Peyer's patch (tissue), 4 donors: ENCODE measurements at places on chromosomes 12 and 14.

- no peak for DNase-seq
These were observed 580.1 kb upstream of the SEL1L start for GRCh38 chr14:82113710-82114109.

DNA sequence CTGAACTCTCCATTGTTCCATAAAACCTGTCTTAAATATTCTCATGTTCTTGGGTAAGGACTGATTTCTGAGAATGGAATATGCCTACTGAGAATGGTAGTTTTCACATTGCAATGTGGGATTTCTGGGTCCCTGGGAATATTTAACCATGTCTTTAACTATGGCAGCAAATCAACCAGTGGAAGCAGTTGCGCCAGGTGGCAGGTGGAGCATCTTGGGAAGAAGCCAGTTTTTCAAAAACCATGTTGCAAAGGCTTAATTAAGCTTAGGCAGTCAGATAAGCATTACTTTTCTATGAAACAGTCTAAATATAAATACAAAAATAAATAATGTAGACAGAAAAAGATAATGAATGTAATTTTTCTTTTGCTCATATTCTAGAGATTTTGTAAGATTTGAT lies 448.1 kb downstream of the ADAMTS20 start:
- DNase-seq = no peak

DNA sequence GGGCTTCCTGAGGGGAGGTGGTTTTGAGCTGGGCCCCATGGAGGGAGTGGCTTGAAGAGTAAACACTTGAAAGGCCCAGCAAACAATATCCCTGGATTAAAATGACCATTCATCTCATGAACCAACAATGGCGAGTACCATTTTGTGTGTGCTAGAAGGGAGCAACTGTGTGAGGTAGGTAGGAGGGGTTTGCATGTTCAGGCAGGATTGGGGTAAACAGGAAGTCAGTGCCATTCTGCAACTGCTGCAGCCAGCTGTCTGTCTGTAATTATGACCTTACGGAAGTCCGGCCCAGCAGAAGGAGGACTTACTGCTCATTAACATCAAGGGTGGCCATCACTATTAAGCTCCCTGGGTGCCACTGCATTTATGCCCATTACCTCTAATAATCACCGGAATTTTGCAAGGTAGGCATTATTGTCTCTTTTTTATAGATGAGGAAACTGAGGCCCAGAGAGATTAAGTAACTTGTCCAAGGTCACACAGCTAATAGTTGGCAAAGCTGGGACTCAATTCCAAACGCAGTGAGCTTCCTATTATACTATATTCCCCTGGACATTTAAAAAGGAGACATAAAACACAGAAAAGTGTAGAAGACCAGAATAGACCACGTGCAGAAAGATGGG lies 16.6 kb upstream of the IFI27L2 start:
- no peak for DNase-seq

GRCh38 chr14:77455966-77456640 lies 1.3 kb downstream of the VIPAS39 start:
- no peak for DNase-seq

DNA sequence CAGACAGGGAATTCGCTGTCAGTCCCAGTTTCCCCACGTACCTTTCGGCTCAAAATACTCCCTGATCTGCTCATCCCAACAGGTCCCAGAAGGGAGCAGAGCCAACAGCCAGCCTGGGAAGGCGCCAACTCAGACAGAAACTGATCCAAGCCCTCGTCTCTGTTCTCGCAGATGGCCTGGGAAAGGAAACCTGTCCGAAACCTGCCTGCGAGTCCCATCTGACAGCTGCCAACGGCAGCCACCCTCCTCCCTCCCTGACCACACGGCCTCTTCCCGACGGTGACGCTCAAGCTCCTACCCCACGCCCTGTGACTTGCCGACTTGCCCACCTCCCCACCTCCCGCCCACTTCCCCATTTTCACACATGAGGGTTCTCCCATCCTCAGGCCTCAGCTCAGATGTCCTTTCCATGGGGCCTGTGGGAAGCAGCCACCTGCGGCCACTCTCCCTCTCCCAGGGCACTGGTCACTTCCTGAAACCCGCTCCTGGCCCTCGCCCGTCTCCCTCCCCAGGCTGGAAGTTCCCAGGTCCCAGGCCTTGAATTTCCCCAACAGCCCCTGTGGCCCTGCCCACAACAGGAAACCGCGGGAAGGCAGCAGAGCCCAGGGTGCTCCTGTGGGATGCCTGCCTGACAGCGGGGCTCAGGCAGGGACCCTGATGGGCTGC lies 60.9 kb upstream of the FBRSL1 start:
- no peak for DNase-seq

DNA sequence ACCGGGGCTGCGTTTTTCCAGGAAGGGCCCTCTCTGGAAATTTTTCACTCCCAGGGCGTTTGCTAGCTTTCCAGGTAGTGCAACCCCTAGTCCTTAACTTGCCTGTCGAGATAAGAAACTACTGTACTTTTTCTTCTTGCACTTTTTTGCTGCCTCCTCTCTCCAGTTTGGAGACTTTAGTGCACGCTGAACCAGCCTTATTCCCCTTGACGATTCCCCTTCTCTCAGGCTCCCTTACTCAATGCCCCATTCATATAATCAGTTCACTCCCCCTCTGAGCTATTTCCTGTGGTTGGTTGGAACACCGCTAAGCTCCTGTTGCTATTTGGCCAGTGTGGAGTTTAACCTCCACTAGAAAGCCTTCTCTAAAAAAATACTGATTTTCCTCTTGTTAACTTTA lies 682 bp downstream of the CREBL2 start:
- DNase-seq = no peak

DNA sequence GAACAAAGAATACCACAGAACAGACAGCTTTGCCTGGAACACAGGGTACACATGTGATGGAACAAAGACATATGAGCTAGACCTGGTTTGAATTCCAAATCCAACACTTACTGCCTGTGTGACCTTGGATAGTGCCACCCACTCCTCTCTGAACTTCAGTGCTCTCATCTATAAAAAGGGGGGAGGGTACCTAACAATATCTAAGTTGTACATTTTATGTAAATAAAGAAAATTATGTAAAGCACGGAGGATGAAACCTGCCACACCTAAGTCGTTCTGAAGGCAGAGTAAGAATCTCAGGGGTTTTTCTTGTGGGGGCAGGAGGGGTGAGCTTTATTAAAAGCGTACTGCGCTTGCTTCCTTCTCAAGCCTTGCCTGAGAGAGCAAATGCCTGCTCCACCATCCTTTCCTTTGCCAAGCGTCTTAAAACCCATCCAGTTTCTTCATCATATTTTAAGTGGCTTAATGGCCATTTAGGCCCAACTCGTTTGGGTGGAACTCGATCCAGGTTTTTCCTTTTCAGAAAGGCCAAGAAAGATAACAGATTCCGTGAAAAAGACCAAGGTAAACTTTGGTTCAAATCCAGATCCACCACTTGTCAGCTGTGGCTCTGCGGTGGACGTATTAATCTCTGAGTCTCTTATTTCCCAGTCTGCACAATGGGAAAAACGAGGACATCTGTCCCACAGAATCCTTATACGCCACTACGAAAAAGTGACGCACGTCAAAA lies 946 bp downstream of the DDX24 start:
- no peak for DNase-seq

DNA sequence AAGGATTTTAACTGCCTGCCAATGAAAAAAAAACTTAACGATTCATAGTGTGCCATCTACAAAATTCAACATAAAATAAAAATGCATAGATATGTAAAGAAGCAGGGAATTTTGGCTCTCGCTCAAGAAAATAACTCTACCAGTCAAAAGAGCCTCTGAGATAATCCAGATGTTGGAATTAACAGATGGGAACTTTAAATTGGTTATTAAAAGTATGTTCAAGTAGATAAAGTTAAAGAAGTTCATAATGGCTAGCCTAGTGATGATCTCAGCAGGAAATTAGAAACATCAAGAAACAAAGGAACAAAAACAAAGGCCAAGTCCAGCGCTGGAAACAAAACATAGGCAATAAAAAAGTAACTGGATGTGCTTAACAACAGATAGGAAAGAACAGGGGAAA lies 23.1 kb downstream of the PIK3C2G start:
- no peak for DNase-seq

DNA sequence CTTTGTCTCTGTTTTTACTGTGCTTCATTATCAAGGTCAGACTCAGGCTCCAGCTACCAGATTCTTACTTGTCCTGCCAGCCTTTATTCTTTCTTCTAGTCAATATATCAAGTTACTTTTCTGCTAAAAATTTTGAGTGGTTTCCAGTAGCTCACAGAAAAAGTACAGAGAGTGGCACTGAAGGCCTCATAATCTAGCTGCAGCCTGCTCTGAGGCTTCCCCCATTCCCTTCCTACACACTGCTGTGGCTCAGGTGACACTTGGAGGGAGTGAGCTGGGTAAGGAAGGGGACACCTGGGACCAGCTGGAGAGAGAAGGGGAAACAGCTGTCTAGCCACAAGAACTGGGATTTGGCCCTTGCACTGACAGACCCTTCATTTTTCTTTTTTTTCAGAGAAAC lies 25.4 kb downstream of the TTC6 start:
- no peak for DNase-seq

DNA sequence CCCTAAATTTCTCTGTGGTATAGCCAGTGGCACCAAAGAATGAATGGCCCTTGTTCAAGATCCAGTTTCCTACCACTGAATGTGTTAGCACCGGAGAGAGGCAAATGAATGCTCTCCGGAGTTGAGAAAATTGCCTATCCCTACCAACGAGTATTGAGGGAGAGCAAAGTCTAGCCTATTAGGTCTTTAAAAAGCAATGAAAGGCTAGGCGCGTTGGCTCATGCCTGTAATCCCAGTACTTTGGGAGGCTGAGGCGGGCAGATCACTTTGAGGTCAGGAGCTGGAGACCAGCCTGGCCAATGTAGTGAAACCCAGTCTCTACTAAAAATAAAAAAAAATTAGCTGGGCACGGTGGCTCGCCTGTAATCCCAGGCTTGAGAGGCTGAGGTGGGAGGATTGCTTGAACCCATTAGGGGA lies 898 bp upstream of the RAB15 start:
- DNase-seq = no peak

- DNase-seq = no peak
These were observed 150.9 kb upstream of the WSCD2 start for GRCh38 chr12:107978201-107978600.

GRCh38 chr12:12938541-12938940 lies 13.4 kb downstream of the GPRC5D start:
- DNase-seq = no peak

DNA sequence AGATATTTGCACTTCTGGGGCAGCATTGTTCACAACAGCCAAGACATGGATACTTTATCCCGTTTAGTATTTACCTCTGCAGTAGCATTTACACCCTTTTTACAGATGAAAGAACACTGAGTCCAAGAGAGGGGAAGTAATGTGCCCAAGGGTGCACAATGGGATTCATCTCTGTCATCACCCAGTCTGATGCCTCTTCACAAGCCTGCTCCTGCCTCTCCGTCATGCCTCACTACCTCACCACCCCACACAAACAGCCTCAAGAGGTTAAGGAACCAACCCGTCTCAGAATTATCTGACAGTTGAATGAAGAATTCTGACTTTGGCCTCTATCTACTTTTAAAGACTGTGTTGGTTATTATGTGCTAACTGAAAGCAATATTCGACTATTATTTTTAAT lies 368.4 kb downstream of the ATP23 start:
- no peak for DNase-seq

GRCh38 chr14:79786522-79786921 lies 424.8 kb downstream of the DIO2 start:
- no peak for DNase-seq

- DNase-seq = no peak
These were observed 439 bp upstream of the ANAPC5 start for GRCh38 chr12:121352682-121353018.

DNA sequence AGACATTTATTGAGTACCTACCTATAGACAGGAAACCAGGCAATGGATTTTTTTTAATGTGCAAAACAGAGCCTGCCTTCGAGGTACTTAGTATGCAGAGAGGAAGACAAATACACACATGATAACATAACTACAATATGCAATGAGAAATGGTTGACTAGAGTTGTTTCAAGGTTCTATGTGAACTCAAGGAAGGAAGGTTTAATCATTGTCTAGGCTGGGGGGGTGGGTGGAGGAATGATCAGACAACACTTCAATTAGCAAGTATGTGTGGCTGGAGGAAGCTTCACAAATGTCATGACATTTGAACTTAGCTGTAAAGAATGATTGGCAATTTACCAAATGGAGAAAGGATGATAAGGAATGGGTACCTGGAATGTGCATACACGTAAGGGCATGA lies 985.3 kb downstream of the FLRT2 start:
- DNase-seq = no peak

DNA sequence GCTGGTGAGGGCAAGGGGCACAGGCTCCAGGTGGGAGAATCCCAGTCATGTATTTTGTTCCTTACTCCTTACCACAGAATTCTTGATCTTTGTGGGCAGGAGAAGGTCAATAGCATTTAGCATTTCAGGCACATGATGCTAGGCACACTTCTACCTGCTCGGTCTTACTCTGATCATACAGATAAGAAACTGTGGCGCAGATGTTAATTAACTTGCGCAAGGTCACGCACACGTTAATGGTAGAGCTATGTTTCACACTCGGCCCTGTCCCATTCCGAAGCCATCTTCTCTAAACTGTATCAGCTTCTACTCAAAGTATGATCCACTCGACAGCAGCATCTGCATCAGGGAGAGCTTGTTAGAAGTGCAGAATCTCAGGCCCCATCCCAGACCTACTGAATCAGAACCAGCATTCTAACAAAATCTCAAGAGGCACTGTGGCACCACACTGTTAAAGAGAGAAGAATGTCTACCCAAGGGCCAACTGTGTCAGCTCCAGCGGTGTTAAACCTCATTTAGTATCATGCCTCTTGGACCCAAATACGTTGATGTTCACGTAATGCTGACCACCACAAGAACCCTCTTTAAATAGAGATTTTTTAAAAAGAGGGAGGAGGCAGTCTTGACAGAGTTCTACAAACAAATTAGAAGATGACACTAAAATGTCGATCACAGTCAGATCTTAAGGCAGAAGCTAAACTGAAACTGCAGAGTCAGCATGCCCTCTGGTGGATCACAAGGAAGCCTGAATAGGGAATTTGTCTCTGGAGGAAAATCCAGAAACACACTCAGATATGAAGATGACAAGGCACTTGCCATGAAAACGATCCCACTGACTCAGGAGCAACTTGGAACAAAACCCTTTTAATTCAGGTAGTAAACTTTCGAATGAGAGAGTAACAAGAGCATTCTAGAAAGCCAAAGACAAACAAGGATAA lies 7.3 kb downstream of the STXBP6 start:
- no peak for DNase-seq

DNA sequence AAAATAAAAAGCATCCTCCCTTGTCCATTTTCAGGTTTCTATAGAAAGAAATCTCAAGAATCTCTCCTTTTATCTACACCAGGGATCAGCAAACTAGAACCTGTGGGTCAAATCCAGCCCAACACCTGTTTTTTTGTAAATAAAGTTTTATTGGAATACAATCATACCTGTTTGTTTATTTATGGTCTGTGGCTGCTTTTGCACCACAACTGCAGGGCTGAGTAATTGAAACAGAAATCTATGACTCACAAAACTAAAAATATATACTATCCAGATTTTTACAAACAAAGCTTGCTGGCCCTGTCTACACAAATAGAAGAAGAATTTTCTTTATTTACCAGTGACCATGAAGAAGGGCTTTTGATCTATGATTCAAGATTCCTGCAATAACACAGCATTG lies 95.1 kb upstream of the COCH start:
- DNase-seq = no peak

GRCh38 chr14:94213021-94213420 lies 38.9 kb downstream of the PPP4R4 start:
- DNase-seq = no peak
